Caco-2 (cell line): ENCODE measurements at places on chromosomes 5 and 9.

DNA sequence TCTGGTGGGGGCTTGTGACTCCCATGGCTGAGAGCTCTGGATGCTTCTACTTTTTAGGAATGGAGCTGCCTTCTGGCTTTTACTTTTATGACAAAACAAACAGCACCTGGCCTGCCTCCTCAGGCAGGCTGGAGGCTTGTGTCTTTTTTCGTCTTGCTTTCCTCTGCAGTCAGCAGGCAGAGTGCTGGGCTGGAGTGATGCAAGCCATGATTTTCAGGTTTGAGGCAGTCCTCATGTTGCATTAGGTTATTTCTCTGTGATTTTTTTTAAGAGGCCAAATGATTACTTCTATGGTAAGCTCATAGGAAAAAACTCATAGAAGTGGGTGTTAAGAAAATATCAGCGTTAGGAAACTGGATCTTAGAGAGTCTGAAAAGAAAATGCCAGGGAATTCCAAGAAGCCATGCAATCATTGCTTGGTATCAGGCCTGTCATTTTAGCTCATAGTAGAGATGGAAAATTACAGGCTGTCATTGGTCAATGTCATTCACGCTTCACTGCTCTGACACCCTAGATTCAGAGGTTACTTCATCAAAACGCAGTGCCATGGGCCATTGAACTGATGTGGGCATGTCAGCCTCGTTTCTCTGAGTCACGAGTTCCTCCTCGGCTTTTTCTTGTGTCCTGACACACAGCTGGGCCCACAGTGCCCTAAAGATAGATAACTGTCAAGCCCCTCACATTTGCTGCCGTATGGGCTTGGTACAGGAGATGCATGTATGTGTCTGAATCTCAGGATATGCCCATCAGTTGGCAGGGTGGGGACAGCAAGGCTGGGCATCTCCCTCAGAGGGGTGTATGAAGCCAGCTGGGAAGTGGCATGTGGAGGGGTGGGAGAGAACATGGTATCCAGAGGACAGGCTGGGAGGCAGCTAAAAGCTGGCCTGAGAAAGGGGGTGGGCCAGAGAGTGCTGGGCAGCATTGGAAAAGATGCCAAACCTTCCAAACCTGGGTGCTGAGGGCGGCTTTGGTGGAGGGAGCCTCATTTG is 151.8 kb downstream of the HSPA4 start:
- no peak for DNase-seq

DNA sequence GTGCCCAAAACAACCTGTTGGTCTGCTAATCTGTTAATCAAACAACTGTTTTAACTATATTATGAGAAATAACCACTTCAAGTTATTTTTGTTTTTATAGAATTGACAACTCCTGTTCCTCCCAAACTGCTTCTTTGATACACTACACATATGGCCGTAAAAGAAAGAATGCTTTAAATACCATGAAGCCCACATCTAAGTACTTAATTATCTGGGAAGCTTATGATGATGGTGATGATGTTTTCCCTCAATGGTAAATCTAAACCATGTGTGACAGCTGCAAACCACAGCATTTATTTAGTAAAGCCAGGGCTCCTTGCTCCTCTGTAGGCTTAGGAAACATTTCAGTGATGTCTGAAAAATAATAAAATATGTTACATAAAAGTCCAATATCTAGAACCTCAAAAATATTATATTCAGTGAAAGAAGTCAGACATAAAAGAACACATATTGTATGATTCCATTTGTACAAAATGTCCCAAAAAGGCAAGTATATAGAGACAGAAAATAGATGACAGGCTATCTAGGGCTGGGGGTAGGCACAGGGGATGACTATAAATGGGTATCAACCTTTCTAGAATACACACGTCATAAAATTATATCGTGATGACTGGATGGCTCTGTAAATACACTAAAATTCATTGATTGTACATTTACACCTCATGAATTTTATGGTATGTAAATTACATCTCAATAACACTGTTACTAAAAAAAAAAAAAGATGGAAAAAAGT is 154.1 kb downstream of the EFNA5 start:
- DNase-seq: no peak

DNA sequence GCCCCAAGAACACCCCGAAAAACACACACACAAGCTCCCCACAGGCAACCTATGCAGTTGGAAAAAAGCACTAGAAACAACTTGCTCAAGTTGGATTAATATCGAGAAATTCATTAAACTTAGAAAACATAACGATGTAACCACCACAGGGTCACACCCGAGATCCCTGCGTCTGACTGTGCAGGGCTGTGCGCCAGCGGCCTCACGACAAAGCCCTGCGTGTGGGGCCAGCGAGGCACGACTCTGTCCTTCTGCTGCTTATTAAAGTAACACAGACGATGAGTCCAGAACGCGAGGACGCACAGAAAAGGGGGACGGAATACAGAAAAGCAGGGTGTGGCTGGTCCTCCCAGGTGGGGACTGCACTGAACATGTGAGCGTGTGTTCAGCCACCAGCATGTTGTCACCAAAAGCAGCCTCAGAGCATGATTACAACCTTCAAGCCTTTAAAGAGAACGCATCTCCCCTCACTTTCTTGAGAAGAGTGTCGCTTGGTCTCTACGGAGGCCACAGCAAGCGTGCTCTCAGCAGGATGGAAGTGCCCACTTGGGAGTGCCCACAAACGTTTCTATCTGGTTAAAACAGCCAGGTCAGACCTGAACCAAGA is 14.4 kb downstream of the SLC12A7 start:
- DNase-seq: no peak

GRCh38 chr9:22244139-22245011 is 202.2 kb upstream of the DMRTA1 start:
- no peak for DNase-seq

DNA sequence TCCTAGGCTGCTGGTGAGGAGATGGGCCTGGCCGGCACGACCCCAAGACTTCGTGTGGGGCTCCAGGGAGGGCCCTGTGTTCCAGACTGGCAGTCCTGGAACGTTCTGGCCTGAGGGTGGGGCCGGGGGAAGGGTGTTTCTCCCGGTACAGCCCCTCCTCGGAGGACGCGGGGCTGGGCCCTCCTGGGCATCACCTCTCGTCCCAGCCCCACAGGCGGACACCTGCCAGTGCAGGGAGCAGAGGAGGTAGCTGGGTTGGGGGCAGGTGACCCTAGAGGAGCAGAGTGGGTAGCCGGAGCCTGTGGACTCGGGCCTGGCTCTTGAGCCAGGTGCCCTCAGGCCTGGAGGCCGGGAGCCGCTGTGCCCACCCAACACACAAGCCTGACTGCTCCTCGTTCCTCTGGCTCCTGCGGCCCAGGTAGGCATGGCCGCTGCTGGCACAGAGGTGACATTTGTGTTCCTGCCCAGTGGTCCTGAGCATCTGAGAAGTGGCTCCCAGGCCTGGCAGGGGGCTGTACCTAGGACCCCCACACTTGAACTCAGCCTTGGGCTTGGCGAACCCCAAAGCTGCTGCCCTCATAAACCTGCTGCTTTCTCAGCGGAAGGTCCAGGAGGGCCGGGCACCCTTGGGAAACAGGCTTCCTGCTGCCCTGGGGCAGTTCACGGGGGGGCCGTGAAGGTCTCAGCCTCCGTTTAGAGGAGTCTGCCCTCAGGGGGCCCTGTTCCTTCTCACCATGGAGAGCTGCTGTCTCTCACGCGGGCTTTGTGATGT is 817 bp downstream of the SLC6A19 start:
- DNase-seq: no peak

DNA sequence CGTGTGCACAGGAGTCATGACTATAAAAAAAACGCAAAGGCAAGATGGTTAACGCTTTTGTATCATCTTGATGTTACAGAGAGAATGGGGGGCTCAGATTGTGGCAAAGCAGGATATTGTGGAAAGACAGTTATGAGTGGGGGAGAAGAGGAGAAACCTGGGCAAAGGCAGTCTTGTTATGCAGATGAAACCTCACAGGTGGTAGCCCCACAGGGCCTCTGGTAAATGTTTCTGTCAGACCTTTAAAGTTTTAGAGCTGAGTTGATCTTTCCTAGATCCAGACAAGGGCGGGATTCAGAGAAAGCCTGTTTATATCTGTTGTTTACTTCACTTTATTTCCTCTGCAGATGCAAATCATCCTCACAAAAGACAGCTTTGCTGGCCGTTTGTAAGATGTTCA is 55.2 kb downstream of the C9orf85 start:
- DNase-seq: no peak

GRCh38 chr5:638501-639252 is 26.5 kb downstream of the CEP72 start:
- no peak for DNase-seq

GRCh38 chr5:5387777-5388176 is 34.7 kb upstream of the ICE1 start:
- no peak for DNase-seq

DNA sequence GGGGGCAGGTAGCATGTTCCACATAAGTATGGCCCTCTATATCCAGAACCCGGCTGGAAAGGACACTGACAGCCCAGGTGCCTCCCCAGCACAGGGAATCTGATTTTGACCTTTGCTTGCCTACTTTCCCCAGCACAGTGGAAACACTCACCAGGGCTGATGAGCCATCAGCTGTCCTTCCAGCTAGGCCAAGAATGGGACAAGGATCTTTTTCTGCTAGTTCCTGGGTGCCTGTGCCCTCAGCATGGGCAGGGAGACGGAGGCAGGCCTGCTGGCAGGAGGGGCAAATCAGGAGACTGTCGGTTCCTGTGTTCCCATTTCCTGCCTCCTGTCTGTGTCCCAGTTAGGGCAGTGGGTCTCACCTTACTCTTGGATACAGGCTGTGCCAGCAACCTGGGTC is 1.1 kb downstream of the CYFIP2 start:
- DNase-seq: no peak

DNA sequence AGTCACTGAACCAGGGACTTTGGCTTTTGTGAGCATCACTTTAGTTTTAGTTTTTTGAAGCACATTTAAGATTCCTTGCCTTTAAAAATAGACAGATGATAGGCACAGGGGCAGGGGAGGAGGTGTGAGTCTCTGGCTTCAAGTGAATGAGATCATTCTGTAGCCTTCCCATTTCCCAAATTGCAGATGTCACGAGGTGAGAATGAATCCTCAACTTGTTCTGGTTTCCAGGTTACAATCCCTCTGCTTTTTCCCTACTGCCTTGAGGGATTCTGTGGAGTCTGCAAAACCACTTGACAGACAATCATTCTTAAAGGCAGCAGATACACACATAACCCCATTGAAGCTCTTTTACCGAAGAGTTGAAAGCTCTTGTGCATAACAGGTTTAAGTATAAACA is 332.4 kb downstream of the DMAC1 start:
- no peak for DNase-seq

GRCh38 chr5:122339591-122339990 is 27.6 kb downstream of the SNCAIP start:
- no peak for DNase-seq

GRCh38 chr9:93669116-93669957 is 93.0 kb downstream of the PHF2 start:
- no peak for DNase-seq

DNA sequence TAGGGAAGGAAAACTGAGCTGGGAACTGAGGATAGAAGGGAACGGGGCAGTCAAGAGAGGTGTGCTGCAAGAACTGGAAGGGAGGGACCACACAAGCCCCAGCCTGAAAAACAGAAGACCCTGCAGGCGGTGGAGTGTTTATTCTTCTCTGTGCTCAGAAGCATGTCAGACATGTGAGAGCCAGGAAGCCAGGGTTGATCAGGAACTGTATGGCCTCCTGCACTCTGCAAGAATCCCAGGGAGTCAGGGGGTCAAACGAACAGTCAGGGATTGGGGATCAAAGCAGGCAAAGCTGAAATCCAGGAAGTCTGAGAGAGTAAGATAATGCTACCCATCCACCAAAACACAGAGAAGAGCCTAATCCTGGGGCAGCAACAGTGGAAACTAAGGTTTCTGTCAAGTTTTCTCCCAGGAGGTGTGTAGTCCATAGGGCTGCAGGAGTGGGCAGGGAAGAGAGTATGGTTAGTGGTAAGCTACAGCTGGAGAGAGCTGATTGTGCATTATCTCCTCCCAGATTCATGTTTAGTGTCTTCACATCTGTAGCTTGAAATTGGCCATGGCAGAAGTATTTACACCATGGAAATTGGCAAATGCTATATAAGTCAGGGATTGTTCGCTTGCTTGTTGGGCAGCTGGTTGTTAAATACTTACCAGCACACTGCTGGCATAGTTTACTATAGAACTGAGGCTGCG is 115.4 kb upstream of the SLC44A1 start:
- no peak for DNase-seq

DNA sequence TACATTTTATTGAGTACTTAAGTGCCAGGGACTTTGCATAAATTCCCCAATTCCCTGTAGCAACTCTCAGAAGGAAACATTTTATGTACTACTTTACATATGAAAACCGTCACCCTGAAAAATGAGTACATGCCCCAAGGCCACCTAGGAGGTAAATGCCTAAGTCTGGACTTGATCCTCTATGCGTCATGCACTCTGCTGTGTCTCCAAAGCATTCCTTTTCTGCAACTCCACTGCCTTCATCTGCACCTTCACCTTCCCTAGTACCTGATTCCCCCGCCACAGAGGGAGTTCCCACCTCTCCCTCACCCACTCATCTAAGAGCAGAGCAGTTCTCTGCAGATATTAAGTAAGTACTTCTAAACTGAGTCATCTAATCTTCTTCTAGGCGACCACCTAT is 75.2 kb upstream of the HRH2 start:
- DNase-seq: no peak

DNA sequence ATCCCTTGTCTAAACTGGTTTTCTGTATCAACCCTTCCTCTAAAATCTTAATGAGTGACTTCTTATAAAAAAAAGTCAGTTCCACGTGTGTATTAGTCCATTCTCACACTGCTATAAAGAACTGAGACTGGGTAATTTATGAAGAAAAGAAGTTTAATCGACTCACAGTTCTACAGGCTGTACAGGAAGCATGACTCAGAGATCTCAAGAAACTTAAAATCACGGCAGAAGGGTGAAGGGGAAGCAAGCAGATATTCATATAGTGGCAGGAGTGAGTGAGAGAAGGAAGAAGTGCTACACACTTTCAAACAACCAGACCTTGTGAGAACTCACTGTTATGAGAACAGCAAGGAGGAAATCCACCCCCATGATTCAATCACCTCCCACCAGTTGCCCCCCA is 307.8 kb upstream of the ARRDC3 start:
- no peak for DNase-seq

GRCh38 chr5:134129411-134130238 is 15.1 kb downstream of the TCF7 start:
- DNase-seq: no peak

- DNase-seq: no peak
These were observed 4.3 kb downstream of the FOXB2 start for GRCh38 chr9:77023726-77024125.

DNA sequence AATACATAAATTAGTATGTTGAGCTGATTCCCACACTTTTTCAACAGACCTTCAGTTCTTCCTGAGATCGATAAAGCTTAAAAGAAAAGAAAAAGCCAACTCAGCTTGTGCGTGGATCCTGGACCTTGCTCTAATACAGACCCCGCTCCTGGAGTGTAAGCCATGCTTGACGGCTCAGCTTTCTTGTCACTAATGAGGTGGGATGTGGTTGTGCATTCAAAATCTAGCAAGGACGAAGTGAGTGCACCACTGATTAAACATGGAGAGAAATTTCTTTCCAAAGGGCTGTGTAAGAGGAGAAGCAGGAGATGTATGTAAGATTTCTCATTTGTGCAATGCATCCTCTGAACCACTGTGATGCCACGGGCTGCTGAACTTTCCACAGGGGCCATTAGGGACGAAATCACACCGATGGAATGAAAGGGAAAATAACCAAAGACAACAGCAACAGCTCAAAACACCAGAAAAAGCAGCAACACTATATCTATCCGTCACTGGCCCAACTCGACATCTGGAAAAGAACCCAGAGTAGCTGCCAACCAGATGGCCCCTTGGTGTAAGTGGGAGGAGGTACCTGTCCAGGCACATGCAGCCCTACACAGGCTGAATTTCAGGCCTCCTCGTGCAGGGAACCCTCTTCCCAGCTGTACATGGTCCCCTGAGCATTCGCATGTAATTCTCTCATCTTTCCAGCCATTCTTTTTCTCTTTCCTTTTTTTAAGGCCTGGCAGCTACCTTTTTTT is 178.9 kb downstream of the SREK1 start:
- no peak for DNase-seq
